ENCODE measurements at places on chromosomes 1 and 21.

DNA sequence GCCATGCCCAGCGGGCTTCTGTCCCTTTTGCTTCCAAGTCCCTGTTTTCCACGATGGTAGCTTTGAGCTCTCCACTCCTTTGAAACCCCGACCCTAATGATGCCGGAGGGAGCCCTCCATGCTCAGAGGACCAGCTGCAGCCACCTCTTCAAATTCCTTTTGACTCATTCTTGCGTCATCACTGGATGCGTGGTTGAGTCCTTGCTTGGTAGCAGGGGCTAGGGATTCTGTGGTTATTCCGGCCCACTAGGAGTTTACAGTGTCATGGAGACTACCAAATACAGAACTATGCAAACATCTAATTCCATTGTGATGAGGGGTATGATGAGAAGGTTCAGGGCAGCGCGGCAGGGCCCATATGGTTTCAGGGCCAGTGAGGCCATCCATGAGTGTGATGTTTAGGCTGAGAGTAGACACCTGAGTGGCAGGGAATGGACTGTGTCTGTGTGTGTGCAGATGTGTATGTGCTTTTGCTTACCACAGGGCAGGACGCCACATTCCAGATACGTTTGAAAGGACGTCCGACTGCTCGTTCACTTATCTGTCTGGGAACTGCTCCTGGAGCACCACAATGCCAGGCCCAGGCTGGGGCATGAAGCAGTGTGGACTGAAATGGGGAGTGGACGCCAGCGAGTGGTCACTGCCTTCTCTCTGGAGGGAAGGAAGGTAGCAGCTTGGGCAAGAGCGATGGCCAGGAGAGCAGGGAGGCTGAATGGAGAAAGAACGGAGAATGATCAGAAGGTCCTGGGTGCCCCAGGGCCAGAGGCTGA is 30.4 kb upstream of the ZBTB21 start:
- DNase-seq = no peak

DNA sequence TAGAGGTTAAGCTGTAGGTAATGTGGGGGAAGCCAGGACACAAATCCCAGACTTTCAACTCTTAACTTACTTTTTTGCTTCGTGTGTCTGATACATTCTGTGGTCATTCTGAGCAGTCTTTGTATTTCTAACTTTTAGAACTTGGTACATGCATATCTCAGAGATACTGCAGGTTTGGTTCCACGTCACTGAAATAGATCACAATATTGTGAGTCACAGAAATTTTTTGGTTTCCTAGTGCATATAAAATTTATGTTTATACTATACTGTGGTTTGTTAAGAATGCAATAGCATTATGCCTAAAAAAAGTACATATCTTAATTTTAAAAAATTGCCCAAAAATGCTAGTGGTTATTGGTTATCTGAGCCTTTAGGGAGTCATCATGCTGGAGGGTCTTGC is 3.2 kb downstream of the URB2 start:
- no peak for DNase-seq

GRCh38 chr21:42317826-42318746 is 2.9 kb upstream of the TFF3 start:
- DNase-seq = peak; percentile 64

DNA sequence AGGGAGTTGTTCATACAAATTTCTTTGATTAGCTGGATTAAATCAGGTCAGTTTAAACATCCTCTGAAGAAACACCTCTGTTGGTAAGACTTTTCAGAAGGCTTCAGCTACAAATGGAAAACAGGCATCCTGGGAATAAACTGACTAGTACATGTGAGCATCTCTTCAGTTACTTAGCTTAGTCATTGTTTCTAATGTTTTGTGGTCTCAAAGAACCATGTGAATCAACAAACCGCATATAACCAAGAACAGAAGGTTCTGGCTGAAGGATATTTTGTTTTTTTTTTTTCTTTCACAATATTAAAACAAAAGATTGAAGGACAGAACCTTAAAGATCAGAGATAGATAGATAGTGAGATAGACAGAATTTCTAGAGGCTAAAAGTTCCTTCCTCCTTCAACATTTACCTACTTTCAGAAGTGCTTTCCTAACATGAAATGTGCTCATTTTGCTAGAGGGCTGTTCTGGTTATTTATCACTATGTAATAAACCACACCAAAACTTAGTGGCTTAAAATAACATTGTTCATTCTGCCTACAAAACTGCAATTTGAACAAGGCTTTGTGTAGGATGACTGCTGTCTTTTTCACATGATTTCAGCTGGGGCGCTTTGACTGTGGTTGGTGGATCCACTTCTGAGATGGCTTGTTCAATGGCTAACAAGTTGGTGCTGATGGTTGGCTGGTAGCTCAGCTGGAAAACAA is 119.8 kb upstream of the PTGFR start:
- no peak for DNase-seq

DNA sequence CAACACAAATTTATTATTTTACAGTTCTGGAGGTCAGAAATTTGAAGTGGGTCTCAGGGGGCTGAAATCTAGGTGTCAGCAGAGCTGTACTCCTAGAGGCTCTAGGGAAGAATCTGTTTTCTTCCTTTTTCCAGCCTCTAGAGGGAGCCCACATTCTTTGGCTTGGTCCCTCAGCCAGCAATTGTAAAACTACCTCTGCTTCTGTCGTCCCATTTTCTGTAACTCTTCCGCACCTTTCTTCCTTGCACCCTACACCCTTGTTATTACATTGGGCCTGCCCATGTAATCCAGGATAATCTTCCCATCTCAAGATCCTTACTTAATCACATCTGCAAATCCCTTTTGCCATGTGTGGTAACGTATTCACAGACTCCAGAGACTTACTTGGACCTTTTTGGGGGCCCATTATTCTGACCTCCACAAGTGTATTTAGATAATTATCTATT is 24.8 kb upstream of the THEM4 start:
- no peak for DNase-seq

- no peak for DNase-seq
Observed at GRCh38 chr21:41931041-41931451, 22.8 kb downstream of the C2CD2 start.

GRCh38 chr1:67257173-67257535 is 50.5 kb upstream of the IL12RB2 start:
- DNase-seq = no peak

All from type B pancreatic cell (in vitro differentiated cells).